ENCODE measurements at places on chromosomes 3 and 15.

DNA sequence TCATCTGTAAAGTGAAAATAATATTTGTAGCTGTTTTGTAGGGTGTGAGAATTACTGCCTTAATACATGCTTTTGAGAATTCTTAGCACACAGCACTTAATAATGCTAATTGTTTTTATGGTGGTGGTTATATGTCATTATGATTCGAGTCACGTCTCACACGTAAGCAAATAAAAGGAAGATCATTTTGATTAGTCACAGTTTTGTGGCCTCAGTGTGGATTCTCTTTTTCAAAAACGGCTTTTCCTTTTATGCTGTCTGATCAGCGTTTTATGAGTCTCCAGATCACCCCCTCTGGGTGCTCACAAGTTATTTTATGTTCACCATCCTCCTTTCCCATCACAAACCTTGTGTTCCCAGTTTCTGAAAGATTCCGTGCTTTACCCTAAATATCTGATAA lies 255.6 kb upstream of the CNTN4 start:
- H3K27me3 ChIP-seq: no peaks in the 10 kb centered on the region
- peak overlapping the region; percentile 0 for H3K27ac ChIP-seq
- H3K4me1 ChIP-seq: peaks cover 43% of the 10 kb centered on the region

GRCh38 chr3:111861391-111861790 lies 2.3 kb downstream of the PHLDB2 start:
- no peaks in the 10 kb centered on the region for H3K36me3 ChIP-seq
- H3K27me3 ChIP-seq: no peaks in the 10 kb centered on the region
- DNase-seq: no peak
- H3K4me1 ChIP-seq: peaks cover 56% of the 10 kb centered on the region
- peak overlapping the region; percentile 98 for H3K27ac ChIP-seq

- H3K4me1 ChIP-seq: no peaks in the 10 kb centered on the region
- no peak overlapping the region for H3K4me3 ChIP-seq
- H3K27me3 ChIP-seq: no peaks in the 10 kb centered on the region
- no peak for DNase-seq
- H3K36me3 ChIP-seq: peaks cover 44% of the 10 kb centered on the region
Measured at GRCh38 chr3:127608362-127608718, 10.1 kb downstream of the MCM2 start.

GRCh38 chr3:71813704-71814103 lies 28.8 kb upstream of the PROK2 start:
- DNase-seq: no peak
- no peaks in the 10 kb centered on the region for H3K36me3 ChIP-seq
- no peak overlapping the region for H3K27ac ChIP-seq

DNA sequence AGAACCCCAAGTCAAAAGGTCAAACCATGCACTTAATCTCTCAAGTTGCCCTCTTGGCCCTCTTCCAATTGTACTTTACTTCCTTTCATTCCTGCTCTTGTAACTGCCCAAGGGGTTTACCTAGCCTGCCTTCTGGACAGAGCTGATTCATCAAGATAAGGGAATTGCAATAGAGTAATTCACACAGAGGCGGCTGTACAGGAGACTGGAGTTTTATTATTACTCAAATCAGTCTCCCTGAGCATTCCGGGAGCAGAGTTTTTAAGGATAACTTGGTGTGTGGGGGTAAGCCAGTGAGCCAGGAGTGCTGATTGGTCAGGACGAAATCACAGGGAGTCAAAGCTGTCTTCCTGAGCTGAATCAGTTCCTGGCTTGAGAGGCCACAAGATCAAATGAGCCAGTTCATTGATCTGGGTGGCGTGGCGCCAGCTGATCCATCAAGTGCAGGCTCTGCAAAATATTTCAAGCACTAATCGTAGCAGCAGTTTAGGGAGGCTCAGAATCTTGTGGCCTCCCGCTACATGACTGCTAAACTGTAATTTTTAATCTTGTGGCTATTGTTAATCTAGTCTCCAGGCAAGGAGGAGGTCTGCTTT lies 590.0 kb downstream of the EPHA3 start:
- H3K36me3 ChIP-seq: peaks cover 2% of the 10 kb centered on the region
- DNase-seq: no peak
- H3K27me3 ChIP-seq: no peaks in the 10 kb centered on the region
- no peak overlapping the region for H3K4me3 ChIP-seq
- H3K27ac ChIP-seq: no peak overlapping the region

All from mesothelial cell of epicardium (in vitro differentiated cells).